Epithelial cell of proximal tubule (primary cell): ENCODE measurements at places on chromosomes 13 and 19. TPM values are rescaled to one million over a fixed set of nuclear protein-coding genes. Genes with fewer than 3 reads are reported as not detected.

DNA sequence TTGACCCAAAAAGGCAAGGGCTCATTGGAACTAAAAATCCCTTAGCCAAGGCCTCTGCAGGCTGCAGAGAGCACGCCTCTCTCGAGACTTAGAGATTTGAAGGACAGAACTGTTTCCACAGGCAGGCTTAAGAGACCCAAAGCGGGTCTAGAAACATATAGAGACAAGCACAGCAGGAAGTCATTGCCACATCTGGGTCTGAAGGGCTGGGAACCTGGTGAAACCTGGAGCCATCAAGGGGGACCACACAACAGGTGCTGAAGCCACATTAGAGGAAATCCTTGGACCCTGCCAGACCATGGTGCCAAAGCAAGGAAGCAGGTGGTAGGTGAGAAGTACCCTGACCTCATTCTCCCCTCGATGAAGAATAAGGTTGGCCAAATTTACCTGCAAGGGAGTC is 33.8 kb upstream of the LRCH1 start:
- DNase-seq, result no peak

ZNF582 gene
- total RNA-seq, result 1.6 and 2.5 TPM in 2 replicates

DNA sequence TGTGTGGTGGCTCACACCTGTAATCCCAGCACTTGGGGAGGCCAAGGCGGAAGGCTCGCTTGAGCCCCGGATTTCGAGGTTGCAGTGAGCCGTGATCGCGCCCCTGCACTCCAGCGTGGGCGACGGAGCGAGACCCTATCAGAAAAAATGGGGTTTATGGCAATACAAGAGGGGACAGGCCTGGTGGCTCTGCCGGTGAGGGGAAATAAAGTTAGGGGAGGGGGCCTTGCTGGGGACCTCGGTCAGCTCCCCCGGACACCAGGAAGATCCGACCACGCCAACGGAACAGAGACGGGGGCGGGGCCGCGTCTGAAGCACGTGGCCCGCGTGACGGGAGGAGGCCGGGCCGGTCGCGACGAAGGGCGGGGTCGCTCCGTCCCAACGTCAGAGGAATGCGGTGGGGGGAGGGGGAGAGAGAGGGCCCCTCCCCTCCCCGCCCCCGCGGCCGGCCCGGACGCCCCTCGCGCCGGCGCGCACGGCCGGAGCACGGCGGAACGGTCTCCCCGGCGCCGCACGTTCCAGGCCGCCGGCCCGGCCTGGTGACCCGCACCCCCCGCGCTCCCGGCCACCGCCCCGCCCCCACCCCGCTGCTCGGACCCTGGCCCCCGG is 1.9 kb upstream of the HNRNPL start:
- no peak for DNase-seq

ZNF460 gene
- 17.0 and 30.3 TPM in 2 replicates for total RNA-seq

DNA sequence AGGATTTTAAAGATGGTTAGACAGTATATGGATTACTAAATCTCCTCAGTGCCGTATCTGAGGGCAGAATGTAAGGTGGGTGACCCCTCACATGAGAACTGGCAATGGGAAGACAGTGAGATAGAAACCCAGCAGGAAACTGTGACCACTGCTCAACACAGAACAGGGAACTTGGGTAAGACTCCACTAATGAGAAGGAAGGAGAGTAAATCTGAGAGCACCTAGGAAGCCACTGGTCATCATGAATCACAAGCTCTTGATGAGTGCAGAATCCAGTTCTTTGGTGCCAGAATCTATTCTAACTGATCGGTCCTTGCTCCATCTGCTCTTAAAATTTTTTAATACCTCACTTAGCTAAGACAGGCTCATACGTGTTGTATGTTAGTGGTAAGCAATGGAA is 261.8 kb downstream of the KLF12 start:
- DNase-seq, result no peak

- no peak for DNase-seq
These were observed 29.5 kb upstream of the ANKRD10 start for GRCh38 chr13:110944121-110944967.

C1QTNF9 gene
- not detected in 2 replicates for total RNA-seq

ATP8A2 gene
- total RNA-seq, result 2.2 and 3.2 TPM in 2 replicates

DNA sequence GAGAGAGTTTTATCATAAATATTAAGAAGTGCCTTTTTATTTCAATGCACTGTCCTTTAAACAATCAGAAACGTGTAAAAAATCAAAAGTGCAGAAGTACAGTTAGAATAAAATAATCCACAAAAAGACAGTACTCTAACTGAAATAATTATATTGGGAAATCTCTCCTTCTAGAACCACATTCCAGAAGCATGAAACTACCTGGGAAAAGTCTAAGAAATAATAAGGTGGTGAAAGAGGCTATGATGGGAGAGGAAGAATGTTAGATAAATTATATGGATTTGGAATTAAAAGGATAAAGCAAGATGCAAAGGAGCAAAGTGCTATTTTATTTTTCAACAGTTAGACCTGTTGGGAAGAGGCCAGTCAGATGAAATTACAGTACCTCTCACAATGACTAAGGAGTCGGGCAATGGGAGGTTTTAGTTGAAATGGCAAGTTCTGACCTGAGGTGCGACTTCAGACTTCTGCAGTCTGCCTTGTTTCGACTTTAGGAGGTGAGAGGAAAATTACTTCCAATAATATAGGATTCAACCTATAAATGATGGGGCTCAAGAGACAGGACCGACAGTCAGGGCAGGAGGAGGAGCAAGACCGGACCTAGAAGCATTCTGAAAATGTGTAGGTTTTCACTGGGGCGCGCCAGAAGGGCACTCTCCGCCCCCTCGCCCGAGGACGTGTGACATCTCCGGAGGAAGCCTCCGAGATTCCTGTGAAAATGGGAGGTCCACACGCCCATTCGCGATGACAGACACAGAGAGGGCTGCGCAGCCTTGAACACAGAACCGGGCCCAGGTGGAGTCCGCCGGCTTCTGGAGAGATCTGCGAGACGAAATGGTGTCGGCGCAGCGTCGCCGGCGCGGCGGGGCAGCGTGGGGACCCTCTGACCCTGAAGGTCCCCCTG is 717 bp downstream of the SPRYD7 start:
- DNase-seq, result no peak

GRCh38 chr19:44705502-44706010 is 6.6 kb downstream of the CEACAM16 start:
- no peak for DNase-seq

TNFSF9 gene
- 12.5 and 18.1 TPM in 2 replicates for total RNA-seq

DNA sequence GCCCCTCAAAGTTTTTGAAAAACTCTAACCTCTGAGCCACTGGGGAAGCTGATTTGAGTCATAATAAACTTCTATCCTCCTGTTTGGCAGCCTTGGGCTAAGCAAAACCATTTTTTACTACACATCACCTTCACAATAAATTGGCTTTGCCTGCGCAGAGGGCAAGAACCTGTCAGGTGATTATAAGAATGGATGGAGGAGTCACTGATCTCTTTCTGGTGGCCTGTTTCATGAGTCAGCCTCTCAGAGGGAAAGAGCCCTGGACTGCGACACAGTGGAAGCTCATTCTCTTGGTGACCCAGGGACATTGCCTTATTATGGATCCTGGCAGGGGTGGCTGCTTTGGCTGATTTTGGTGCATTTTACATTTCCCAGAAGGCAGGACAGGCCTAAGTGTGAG is 17.5 kb upstream of the PSG9 start:
- no peak for DNase-seq

DNA sequence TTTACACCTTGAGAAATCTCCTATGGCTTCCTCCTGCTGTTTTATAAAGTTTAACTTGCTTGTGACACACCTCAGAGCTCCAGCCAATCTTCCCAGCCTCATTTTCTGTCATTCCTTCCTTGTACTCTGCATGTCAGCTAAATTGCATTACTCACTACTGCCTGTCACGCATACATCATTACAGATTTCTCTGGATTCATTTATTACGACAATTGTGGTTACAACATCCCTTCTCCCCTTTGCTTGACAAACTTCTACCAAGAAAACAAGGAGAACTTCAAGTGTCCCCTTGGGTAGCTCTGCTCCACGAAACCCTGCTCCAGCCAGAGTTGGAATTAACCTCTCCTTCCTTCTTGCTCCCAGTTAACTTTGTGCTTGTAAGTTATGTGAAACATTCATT is 22.0 kb upstream of the GPR18 start:
- DNase-seq, result peak; percentile 90

DNA sequence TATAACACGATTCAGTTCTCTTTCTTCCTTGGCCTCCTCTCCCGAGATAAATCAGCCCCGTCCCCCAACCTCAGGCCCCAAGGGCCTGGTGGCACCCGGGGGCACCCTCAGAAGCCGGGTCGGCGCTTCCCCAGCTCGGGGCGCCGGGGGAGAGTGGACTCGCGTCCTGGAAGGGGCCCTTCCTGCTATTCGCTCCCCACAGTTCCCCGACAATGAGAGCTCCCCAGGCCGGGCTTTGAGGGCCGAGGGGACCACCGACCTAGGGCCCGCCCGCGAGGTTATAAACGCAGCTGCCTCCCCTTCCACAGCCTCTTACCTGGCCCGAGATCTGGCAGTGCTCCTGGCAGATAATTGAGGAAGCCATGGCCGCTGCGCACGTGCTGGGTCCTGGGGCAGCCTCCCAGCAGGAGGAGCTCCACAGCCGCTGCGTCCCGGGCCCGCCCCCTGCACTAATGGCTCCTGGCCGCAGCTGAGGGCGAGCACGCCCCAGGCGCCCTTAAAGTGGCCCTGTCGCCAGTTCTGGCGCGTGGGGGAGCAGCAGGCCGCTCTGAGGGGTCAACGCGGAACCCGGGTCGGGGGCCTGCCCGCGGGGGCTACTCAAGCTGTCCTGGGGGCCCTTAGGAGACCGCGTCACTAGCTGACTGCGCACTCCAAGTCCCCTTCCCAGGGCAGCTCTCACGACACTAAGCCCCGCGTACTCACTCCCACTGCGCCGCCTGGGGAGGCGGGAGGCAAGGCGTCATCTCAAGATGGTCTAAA is at the start of gene SOHLH2:
Gene SOHLH2, minus strand, starts transcription at position 394 of the 759 bp plus-strand sequence. Its CDS starts 30 bp downstream, at position 364.
- no peak for DNase-seq

DNA sequence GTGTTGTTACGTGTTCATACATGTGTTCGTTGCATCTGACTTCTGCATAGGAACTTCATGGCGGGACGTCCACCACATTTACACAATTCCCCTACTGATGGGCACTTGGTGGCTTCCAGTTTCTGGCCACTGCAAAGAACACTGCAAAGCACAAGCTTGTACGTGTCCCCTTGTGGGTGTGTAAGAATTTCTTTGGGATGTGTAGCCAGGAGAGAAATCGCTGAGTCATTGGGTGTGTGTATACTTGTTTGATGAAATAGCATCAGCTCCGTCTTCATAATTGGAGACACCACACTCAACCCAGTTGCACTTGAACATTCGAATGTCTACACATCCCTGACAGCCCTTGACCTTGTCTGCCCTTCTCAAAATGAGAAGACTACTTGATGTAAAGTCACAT is 19.2 kb downstream of the KLK5 start:
- no peak for DNase-seq

DNA sequence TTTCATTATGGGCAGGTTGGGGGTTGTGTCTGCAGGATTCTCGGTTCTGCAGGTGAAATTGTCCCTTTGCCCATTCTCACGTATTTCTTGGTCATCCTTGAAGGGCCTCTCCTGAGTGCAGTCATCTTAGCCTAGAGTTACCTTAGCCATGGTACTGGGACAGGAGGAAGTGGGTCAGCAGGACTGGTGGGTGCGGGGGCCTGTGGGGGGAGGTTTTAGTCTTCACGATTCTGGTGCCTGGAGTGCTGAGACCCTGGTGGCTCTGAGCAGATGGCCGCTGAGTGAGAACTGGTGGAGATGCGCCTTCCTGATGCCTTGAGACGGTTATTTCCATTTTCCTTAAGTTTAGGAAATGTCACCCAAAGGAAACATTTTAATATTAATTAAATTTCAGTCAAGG is 11.8 kb downstream of the COL4A2 start:
- no peak for DNase-seq

GRCh38 chr19:8310342-8311055 is 2.3 kb upstream of the CD320 start:
- no peak for DNase-seq

CYP2F1 gene
- total RNA-seq, result not detected in 2 replicates

GRCh38 chr13:35917942-35918645 is 213.1 kb downstream of the DCLK1 start:
- no peak for DNase-seq

C19orf81 gene
- 9.6 TPM in 1 of 2 replicates, not detected in the other for total RNA-seq

DNA sequence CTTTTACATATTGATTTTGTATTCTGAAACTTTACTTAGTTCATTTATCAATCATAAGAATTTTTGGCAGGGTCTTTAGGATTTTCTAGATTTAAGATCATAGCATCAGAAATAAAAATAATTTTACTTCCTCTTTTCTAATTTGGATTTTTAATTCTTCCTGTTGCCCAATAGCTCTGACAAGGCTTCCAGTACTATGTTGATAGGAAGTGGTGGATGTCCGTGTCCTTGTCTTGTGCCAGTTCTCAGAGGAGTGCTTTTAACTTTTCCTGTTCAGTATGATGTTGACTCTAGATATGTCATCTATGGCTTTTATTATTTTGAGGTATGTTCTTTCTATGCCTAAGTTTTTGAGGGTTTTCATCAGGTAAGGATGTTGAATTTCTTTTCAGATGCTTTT is 7.7 kb upstream of the KIR2DL4 start:
- no peak for DNase-seq

ALOX5AP gene
- 2.0 and 2.5 TPM in 2 replicates for total RNA-seq

PLIN5 gene
- total RNA-seq, result 0.06 TPM in 1 of 2 replicates, not detected in the other

PDE4C gene
- total RNA-seq, result 0.63 TPM in 1 of 2 replicates, not detected in the other

GRCh38 chr19:18613589-18614234 is 1.0 kb downstream of the TMEM59L start:
- no peak for DNase-seq

TMEM238 gene
- total RNA-seq, result 16.3 and 21.4 TPM in 2 replicates

DNA sequence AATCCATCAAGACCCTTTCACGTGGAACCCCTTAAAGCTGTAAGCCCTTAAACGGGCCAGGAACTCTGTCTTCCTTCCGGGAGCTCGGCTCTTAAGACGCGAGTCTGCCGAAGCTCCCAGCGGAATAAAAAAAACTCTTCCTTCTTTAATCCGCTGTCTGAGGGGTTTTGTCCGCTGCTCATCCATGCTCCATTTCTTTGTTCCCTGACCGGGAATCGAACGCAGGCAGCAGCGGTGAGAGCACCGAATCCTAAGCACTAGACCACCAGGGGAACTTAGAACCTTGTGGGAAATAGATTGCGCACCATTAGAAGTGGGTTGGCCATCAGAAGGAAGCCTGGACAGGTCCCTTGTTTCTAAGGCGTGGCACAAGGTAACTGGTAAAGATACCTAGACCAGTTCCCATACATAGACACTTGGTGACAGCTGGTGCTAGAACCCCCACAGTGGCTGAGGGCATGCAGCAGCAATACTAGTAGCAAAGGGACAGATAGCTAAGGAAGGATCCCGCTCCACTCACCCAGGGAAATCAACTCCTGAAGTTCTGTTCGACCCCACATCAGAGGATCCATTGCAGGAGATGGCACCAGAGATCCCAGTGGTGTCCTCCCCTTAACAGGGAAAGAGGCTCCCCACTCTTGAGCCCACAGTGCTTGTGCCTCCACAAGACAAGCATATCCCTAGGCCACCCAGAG is 1.5 kb upstream of the RGCC start:
- no peak for DNase-seq
